ENCODE measurements at places on chromosomes 13 and 19.

DNA sequence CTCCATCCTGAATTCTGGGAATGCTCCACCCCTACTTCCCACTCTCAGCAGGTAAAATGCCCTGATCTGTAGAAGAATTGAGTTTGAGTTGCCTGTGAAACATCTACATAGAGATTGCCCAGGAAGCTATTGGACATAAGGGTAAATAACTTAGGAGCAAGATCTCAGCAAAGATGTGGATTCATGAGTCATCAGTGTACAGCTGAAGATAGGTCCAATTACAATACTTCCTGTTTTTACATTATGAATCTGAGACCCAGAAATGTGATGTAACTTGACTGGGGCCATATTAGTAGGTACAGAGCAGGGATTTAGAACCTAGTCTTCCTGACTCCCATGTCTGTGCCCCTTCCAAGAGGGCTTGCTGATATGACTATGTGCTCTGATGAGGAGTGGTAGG, 79.4 kb upstream of the FNDC3A start:
- no peak for DNase-seq

GRCh38 chr19:16272945-16273344, 51.7 kb upstream of the KLF2 start:
- peak; percentile 60 for DNase-seq

DNA sequence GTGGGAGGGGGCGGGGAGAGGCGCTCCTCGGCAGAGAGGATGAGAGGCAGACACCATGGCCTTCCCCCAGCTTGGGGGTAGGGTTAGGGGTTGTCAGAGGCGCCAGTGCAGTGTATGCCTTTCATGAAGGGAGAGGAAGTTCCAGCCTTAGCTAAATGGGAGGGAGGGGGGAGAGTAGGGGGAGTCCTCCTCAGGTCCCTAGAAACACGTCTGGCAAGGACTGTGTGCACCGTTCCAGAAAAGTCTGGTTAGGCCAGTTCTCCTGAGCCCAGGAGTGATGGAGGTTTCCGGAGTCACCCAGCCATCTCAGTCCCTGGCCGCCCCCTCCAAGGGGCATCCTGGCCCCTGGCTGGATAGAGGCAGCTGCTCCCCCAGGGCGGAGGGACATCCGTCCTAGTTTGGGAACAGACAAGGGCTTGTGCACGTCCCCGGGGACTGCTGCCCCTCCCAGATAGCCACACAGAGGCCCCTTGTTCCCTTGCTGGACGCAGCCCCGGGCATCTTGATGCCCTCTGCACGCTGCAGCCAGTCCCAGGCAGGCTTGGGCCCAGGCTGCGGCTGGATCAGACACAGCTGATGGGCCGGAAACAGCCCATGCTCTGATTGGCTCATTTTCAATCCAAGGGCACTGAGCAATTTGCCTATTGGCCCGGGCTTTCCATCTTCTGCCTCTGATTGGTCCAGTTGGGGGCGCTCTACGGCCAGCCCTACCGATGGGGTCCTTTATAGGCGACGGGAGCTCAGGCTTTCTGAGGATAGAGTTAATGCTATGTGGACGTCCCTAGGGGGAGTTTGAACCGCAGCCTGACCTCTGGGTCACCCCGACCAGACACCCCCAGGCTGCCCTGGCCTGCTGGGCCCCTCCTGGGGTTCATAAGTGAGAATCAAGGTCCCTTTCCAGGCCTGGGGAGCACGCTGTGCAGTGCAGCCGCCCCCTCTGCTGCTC, 3.8 kb downstream of the S1PR2 start:
- peak; percentile 42 for DNase-seq

DNA sequence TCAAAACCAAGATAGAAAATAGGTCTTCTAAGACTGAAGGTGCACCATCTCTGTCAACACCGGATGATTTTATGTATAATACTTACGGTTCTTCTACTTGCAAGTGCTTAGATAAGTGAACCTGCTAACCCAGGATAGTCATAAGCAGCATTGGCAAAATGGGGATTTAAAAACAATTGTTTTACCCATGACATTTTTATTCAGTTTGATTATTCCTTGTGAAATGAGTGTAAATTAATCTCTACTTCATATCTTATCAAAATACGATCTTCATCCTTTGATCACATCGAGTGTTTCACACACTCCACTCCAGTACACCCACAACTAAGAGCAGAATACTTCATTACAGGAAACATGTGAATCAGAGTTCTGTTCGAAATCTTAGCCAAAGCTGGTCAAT, 23.0 kb upstream of the MTRF1 start:
- DNase-seq = no peak

- DNase-seq = no peak
Observed at GRCh38 chr13:95480131-95480545, 72.4 kb upstream of the CLDN10 start.

- no peak for DNase-seq
Observed at GRCh38 chr13:101706651-101707050, 254.2 kb downstream of the ITGBL1 start.

DNA sequence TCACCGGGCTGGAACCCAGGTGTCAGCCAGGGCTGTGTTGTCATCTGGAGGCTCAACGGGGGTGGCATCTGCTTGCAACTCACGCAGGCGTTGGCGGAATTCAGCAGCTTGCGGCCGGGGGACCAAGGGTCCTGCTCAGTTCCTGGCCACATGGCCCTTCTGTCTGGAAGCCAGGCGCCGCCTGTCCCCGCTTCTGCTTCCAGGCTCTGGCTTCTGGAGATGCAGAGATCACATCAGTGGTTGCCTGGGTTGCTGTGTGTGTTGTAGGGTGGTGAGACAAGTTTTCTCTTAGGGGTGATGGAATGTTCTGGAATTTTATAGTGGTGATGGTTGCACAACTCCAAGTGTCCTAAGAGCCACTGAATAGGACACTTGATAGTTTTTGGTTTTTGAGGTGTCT, 5.0 kb downstream of the ADAT3 start:
- peak; percentile 37 for DNase-seq

DNA sequence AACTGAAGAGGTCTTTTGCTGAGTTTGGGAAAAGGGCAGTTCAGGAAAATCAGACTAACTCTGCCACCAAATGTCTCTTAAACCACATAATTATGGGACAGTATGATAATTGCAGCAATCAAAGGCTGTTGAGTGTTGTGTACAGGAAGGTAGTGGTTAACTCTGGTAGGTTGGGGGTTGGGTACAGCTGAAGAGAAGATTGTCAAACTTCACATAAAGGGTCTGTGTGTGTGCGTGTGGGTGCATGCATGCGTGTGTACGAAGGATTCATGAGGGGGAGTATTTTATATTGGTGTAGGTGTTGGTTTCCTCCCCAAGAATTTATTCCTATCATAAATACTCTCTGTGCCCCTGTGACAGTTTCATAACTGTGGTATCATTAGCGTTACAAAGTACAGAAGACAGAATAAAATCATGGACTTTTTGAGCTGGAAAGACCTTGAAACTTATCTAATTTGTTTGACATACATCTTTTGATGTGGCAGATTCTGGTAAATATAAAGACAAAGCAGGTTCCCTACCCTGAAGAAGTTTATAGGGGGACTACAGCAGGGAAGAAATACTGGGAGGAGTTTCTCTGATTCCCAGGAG, 94.1 kb downstream of the PCCA start:
- DNase-seq = no peak

DNA sequence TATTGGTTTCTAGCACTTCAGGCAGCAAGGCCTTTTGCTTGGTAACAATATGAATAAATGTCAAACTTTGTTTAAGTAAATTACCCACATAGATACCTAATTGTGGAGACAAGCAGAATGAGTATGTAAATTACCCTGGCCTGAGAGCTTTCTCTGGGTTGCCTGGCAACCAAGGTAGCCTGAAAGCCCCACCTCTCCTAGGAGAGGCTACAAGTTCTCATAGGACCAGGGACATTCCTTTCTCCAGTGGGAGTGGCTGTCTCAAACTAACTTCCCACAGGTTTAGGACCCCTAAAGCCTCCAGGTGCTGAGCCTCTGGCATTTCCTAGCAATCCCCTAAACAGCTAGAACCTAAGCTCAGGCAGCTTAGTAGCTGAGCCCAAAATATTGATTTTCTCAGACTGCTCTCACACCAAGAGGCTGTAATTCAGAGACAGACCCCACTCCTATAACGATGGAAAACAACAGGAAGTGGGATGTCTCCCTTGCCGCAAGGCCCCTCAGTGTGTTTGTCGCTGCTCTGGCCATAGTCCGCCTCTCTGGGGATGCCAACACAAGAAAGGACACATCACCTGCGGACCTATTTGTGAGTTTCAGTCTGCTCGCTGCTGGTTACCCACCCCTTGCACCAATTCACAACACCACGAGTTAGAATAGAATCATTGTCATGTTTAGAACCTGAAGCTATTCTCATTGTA, 207.3 kb downstream of the DLEU7 start:
- no peak for DNase-seq

GRCh38 chr19:3672575-3672948, 27.7 kb downstream of the PIP5K1C start:
- no peak for DNase-seq

DNA sequence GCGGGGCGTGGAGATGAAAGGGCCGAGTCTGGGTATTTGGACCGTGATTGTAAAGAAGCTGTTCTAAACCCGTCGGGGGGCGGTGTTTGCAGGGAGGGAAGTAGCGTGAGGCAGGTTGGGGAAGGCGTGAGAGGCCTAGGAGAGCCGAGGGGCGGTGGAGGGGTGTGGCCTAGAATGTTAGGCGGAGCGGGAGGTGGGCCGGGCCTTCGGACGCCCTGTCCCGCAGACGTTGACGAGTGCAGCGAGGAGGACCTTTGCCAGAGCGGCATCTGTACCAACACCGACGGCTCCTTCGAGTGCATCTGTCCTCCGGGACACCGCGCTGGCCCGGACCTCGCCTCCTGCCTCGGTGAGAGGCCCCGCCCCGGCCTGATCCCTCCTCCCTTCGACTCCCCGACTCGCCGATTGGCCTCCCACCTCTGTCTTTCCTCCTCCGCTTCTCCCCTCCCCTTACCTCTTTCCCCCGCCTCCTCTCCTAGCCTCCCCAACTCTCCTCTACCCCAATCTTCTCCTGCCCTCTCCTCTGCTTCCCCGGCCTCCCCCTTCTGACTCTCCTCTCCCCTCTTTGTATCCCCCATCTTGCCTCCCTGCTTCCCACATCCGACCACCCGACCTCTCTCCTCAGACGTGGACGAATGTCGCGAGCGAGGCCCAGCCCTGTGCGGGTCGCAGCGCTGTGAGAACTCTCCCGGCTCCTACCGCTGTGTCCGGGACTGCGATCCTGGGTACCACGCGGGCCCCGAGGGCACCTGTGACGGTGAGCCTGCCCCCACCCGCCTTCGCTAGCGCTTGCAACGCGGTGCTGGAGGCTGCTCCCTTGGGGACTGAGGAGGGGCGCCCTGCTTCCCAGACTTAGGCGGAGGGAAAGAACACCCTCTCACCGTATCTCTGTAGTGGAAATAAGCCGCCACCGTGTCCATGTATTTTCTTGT, 12.8 kb downstream of the LTBP4 start:
- no peak for DNase-seq

- peak; percentile 89 for DNase-seq
Observed at GRCh38 chr19:39397360-39398296, 6.5 kb downstream of the MED29 start.

- no peak for DNase-seq
Observed at GRCh38 chr13:70424928-70425327, 316.7 kb upstream of the KLHL1 start.

DNA sequence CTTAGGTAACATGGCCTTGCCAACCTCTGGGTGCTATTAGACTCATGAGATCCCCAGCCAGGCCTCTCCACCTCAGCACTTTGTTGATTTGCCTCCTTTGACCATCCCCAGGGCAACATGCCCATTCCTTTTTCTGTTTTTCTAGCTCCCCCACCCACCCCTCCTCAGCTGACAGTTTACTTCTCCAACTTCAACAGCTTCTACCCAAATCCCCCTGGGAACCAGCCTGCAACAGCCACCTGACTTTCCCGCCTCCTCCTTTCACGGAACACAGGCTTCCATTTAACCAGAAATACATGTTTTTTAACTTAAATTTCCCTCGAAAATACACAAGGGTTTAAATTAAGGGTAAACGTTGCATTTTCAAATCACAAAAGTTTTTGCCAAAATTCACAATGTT, 117.3 kb downstream of the DLEU7 start:
- DNase-seq = no peak

- peak; percentile 63 for DNase-seq
Observed at GRCh38 chr13:111281751-111282311, 38.6 kb upstream of the TEX29 start.

DNA sequence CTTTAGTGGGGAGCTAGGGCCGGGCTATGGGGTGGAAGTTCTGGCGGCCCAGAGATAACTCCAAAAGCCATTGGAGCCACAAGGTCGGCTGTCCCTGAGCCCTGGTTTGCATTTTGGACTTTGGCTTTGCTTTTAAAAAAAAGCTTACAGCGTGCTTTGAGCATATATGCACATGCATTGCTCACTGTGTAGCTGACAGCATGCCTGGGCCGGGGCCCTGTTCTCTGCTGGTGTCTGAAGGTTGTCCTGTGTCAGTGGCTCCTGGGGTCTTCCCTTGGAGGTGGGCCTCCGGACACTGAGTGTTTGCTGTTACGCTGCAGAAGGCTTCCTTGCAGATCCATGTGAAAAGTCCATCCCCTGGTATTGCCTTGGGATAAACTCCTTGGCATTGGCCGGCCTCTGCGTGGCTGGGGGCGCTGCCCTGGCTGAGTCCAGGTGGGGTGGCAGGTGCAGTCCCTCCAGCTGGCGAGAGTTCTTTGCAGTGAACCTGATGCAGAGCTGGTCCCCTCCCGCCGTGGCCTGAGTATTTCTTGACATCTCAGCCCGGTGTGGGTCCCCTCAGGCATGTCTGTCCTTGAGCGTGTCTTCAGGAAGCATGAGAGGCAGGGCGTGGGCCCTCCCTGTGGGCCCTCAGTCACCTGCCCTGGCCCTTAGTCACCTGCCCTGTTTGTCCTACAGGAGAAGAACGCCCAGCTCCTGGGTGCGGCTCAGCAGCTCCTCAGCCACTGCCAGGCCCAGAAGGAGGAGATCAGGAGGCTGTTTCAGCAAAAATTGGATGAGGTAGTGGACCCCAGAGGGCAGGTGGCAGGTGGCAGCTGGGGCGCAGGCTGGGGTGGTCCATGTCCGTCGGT, 23.0 kb downstream of the PLEKHJ1 start:
- DNase-seq = no peak

DNA sequence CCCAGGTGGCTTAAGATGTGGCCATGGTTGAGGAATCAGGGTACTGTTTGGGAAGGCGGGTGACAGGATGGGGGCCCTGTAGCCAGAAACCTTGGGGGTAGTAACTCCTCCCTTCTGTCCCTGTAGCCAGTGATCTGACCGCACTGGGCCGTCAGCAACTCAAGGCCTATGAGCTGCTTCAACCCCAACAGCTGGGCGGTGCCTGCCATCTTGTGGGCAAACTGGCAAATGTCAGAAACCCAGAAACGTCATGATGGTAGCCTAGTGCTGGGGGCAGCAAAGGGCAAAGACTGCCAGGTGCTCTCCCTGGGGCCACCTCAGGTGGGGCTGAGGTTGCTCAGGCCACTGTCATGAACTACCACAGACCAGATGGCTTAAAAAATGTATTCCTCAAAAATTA, 3.5 kb downstream of the COPE start:
- peak; percentile 52 for DNase-seq

DNA sequence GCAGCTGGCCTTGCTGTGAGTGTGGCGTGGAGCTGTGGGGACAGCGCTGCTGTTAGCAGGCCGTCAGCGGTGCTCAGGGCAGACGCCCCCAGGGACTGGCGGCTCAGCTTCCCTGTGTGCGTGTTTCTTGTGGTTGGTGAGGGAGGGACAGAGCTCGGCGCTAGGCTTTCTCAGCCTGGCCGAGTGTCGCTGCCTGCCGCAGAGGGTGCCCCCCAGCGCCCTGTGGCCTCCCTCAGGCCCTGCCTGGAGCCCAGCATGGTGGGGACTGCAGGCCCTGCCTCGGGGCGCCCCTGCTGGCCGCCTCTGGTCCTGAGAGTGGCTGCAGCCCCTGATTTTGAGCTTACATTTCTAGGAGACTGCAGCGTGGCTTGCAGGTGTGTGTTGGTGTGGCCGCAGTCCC, 35.5 kb downstream of the DOT1L start:
- DNase-seq = no peak

- DNase-seq = no peak
Observed at GRCh38 chr19:18432275-18433014, 5.5 kb downstream of the ISYNA1 start.
